Suprapubic skin (tissue), 4 donors: ENCODE measurements at places on chromosomes 12 and 14. TPM values are rescaled to one million over a fixed set of nuclear protein-coding genes. Genes with fewer than 3 reads are reported as not detected.

C3AR1 gene
- total RNA-seq, result 2.0 TPM

GRCh38 chr12:49088150-49088931 lies 6.3 kb downstream of the DHH start:
- peak; percentile 77 for DNase-seq

TPPP2 gene
- not detected for total RNA-seq

NOXRED1 gene
- total RNA-seq, result 0.47 TPM

CLEC9A gene
- total RNA-seq, result not detected

DNA sequence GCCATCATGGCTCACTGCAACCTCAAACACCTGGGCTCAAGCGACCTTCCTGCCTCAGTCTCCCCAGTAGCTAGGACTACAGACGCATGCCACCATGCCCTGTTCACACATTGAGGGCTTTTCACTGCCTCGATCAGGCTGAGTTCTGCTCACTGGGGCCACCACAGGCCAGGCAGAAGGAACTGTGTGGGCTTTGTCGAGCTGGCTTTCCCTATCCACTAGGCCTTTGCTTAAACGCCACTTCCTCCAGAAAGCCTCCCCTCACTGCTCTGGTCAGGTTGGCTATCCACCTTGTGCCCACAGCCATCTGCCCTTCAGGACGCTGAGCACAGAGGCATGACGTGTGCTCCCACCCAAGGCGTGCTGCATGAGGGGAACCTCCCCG lies 45.2 kb downstream of the MLXIP start:
- DNase-seq, result no peak

DNA sequence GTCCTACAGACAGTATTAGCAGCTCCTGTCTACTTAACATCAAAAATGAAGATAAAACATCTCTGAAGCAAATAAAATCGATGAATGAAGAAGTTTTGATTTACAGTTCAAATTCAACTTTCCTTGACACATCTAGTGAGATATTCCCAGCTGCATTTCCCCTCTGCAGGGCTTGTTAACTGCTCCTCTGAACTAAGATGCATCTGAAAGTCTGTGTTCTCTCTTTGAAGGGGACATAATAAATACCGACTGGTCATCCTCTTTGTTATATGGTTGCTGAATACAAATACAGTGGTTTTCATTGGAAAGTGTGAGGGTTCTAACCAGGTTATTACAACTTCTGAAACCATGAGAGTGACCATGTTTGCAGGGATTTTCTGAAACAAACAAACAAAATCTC lies 266.4 kb upstream of the SLC16A7 start:
- DNase-seq, result no peak

CLEC14A gene
- 5.9 TPM for total RNA-seq

CMA1 gene
- not detected for total RNA-seq

CLEC2A gene
- 68.5 TPM for total RNA-seq

SYCP3 gene
- not detected for total RNA-seq

- DNase-seq, result no peak
Measured at GRCh38 chr12:1837541-1838204, 17.3 kb downstream of the LRTM2 start.

DEGS2 gene
- total RNA-seq, result 78.9 TPM

GRCh38 chr12:48852734-48853688 lies 1.0 kb upstream of the DDX23 start:
- peak; percentile 94 for DNase-seq

DNA sequence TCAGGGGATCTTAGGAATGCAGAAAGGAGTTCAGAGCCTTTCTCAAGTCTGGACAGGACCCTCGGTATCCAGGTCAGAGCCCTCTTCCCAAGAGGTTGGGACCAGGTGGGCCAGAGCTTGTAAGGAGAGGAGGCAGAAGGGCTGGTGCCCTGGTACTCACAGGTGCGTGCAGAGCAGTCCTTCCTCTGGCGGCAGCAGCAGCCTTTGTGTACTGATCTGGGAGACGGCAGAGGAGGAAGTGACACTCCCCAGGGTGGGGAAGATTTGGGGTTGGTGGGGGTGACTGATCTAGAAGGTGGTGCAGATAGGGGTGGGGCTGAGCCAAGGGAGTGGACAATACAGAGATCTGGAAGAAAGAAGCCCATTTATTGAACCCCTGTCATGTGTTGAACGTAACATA lies at the start of gene ITGB7:
TSS of gene ITGB7 (minus strand) at position 210 of the 400 bp plus-strand sequence. CDS start 6,808 bp downstream, outside the sequence.
- peak; percentile 61 for DNase-seq

GRCh38 chr14:40981247-40981646 lies 625.4 kb upstream of the LRFN5 start:
- no peak for DNase-seq

GRIP1 gene
- 319 TPM for total RNA-seq

DNA sequence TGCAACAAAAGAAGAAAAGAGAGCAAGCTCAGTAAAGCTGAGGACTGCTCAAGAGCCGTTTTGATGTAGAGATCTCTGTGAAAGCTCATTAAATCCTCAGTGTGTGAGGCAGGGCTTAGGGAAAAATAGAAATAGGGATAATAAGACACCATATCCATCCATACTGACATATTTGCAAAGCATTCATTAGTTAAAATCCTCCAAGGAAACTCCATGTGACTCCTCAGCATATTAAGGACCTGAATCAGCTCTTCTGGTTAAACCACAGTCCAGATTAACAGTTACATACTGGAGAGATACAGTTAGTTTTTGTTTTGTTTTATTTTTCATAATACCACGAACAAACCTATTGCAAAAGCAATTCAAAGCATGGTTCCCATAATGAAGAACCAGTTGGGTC lies 288.2 kb downstream of the PAWR start:
- DNase-seq, result no peak

GRCh38 chr12:111244673-111245072 lies 124.2 kb downstream of the PHETA1 start:
- no peak for DNase-seq

DNA sequence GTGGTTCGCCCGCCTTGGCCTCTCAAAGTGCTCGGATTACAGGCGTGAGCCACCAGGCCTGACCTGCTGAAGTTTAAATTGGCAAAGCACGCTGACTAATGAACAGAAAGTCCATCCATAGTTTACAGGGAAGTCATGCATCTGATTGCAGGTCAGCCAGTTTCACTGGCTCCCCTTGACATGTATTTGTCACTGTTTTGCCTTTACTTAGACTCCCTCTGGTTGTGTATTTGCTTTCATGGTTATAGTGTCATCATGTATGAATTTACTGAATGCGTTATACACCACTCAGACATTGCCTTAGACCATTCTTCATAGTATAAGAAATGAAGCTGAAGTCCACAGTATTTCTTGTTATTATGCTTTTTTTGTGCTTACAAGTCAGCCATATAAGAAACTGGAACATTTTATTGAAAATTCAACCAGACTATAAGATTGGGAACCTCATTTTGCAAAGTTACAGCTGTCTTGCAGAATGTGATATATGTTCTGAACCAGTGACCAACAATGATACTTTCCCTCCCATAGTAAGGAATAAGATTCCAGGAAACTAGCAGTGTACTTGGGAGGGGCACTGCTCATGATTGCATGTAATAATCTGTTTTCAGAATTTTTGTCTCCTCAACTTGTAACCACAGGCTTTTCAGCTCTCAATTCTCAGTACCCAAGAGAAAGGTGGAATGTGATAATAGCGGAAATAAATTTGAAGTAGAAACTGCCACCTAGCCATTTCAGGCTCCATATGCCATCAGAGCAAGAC lies 51.9 kb upstream of the ATF7IP start:
- DNase-seq, result no peak

LGMN gene
- total RNA-seq, result 40.7 TPM
